GM23338 (cell line): ENCODE measurements at places on chromosomes 2 and 18.

DNA sequence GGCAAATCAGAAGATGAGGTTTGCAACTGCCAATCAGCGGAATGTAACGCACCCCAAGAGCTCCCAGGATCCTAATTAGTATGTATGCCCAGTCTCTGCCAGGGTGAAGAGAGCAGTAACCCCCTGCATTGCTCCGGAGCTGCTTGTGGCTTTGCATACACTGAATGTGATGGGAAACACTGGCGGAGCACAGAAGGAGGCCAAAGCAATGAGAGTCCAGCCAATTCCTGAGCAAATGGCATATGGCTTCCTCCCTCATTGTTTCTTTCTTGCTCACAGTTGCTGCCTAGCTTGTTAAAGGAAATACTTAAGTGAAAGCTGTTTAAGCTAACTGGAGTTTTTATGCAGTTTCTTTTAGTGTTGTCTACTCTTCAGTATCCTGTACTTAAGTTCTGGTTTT is 343.5 kb upstream of the NT5C1B start:
- DNase-seq, result no peak
- H3K4me1 ChIP-seq, result no peaks in the 10 kb centered on the region
- no peaks in the 10 kb centered on the region for H3K36me3 ChIP-seq
- H3K4me3 ChIP-seq, result no peak overlapping the region
- no peaks in the 10 kb centered on the region for H3K27me3 ChIP-seq
- H3K27ac ChIP-seq, result no peak overlapping the region

DNA sequence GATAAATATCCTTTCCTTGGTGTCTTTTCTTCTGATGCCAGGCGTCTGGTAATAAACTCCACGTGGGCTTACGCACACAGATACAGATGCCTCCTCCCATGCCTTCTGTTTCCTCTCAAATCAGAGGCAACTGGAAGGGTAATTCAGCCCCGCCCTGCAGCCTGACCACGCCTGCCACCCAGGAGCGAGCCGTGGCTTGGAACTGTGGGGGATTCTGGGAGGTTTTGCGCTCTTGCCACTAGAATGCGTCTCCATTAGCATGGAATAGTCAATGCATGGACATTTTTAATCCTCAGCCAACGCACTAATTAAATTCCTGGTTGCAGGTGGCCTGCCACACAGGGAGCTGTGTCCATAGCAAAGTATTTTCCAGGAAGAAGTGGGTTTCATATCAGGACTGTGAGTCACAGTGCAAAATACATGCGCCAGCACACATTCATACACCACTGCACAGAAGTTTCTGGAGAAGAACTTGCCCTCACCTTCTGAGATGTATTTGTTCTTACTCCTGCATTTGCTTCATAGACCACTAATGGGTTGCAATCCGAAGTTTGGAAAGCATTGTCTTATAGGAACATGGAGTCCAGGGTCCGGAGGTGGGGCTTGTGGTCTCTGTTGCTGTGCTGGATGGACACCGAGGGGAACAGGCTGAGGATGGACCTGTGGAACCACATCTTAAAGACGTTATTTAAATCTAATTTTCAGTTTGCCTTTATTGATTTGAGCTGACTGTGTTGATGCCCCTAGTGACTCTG is 151.4 kb downstream of the LDLRAD4 start:
- no peak for DNase-seq

DNA sequence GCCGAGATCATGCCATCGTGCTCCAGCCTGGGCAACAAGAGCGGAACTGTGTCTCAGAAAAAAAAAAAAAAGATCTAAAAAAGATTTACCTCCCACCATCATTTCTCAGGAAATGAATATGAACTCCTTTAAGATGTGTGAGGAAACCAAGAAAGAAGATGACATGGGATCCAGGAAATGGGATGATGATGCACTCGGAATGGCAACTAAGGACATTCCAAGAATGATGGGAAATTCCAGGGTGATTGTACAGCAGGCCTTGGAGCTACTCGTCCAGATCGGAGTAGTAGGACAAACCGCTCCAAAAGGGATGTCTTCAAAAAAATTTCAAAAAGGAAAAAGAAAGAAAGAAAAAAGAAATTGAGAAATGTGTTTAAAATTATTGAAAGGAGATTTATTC is 84.9 kb upstream of the PMAIP1 start:
- H3K36me3 ChIP-seq, result no peaks in the 10 kb centered on the region
- DNase-seq, result no peak
- H3K4me1 ChIP-seq, result no peaks in the 10 kb centered on the region
- H3K4me3 ChIP-seq, result no peak overlapping the region
- H3K27ac ChIP-seq, result no peak overlapping the region

DNA sequence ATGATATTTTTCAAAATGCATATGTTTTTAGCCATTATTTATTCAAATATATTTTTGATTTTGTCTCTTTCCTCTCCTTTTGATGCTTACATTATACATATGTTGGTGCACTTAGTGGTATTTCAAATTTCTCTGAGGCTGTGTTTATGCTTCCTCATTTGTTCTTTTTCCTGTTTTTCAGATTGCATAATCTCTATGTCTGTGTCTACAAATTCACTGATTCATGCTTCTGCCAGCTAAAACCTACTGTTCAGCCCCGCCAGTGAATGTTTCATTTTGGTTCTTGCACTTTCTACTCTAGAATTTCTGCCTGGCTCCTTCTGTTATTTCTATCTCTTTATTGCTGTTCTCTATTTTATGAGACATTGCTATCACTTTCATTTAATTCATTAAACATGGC is 951.7 kb upstream of the CNTNAP5 start:
- no peaks in the 10 kb centered on the region for H3K4me1 ChIP-seq
- no peak overlapping the region for H3K4me3 ChIP-seq
- no peaks in the 10 kb centered on the region for H3K36me3 ChIP-seq
- H3K27me3 ChIP-seq, result no peaks in the 10 kb centered on the region
- no peak overlapping the region for H3K27ac ChIP-seq

DNA sequence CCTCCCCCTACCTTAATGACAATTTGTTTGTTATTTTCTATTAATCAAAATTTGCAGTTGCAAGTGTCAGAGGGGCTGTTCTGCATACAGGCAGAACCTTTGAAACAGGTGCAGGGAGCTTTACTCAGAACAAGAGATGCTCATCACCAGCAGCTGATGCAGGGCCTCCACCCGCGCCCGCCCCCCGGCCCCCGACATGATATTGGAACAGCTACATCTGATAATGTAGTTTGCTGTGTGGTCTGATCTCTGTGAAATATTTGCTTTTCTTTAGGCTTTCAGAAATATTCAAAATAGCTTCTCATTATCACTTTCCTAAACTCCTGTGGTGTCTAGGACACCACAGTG is 130.0 kb downstream of the PRKCE start:
- no peak overlapping the region for H3K4me3 ChIP-seq
- DNase-seq, result no peak
- H3K27ac ChIP-seq, result no peak overlapping the region
- H3K36me3 ChIP-seq, result no peaks in the 10 kb centered on the region
- H3K4me1 ChIP-seq, result no peaks in the 10 kb centered on the region

GRCh38 chr18:6537475-6537874 is 122.8 kb upstream of the L3MBTL4 start:
- H3K36me3 ChIP-seq, result no peaks in the 10 kb centered on the region
- H3K27ac ChIP-seq, result no peak overlapping the region
- H3K4me3 ChIP-seq, result no peak overlapping the region
- no peaks in the 10 kb centered on the region for H3K27me3 ChIP-seq
- no peak for DNase-seq
- H3K4me1 ChIP-seq, result no peaks in the 10 kb centered on the region

GRCh38 chr2:155546721-155547555 is 785.6 kb downstream of the NR4A2 start:
- H3K4me1 ChIP-seq, result peaks cover 21% of the 10 kb centered on the region
- no peaks in the 10 kb centered on the region for H3K36me3 ChIP-seq
- no peak for DNase-seq
- no peak overlapping the region for H3K4me3 ChIP-seq

GRCh38 chr18:35941299-35941698 is 31.2 kb upstream of the RMP24 start:
- peaks cover 14% of the 10 kb centered on the region for H3K4me1 ChIP-seq
- no peak for DNase-seq
- H3K4me3 ChIP-seq, result no peak overlapping the region
- no peaks in the 10 kb centered on the region for H3K27me3 ChIP-seq

- no peaks in the 10 kb centered on the region for H3K4me1 ChIP-seq
- H3K4me3 ChIP-seq, result no peak overlapping the region
- H3K27me3 ChIP-seq, result no peaks in the 10 kb centered on the region
- H3K36me3 ChIP-seq, result no peaks in the 10 kb centered on the region
- H3K27ac ChIP-seq, result no peak overlapping the region
Measured at GRCh38 chr18:79645291-79645983, 34.2 kb upstream of the CTDP1 start.

GRCh38 chr2:34096562-34097171 is 497.6 kb upstream of the FAM98A start:
- peak; percentile 82 for DNase-seq
- H3K4me1 ChIP-seq, result no peaks in the 10 kb centered on the region

- H3K4me1 ChIP-seq, result 0 out of 2 replicates have a peak, but pooled peaks cover 5% of the 10 kb centered on the region
- no peaks in the 10 kb centered on the region for H3K36me3 ChIP-seq
- DNase-seq, result peak; percentile 39
- no peaks in the 10 kb centered on the region for H3K27me3 ChIP-seq
- H3K27ac ChIP-seq, result no peak overlapping the region
Measured at GRCh38 chr2:109472974-109473373, 140.8 kb downstream of the SEPTIN10 start.

DNA sequence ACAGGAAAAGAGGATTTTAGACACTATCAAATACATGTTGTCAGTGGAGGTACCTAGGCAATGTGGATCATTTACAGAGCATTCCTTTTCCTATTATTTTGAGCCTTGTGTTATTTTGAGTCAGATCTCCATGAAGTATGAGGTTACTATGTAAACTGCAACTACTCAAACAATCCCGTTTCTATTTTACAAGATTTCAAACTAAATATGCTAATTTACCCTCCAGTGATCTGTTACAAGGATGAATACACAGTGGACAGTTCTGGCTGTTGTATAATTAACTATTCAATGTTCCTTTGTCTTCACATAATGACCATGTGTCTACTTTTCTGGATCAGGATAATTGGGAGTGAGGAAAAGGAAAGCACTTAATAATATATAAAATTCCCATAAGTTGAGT is 4.6 kb downstream of the HOXD1 start:
- peaks cover 26% of the 10 kb centered on the region for H3K4me1 ChIP-seq
- H3K36me3 ChIP-seq, result no peaks in the 10 kb centered on the region
- no peak for DNase-seq
- H3K27me3 ChIP-seq, result peaks cover 91% of the 10 kb centered on the region

DNA sequence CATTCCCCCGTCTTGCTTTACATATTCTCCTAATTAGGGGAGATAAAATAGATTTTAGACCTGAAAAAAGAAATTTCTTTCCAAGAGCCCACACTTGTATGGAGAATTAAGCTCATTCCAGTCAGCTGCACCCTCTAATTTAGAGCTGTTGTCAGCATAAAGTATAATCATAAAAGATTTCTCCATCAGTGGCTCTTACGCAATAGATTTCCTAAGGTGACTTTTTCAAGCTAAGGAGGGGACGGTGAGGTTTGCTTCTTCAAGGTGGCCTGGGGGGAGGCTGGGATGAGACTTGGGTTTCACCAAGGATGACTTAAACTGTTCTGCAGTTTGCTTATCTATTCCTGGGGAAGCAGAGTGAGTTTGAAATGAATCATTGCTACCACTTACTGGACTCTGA is 426.2 kb downstream of the NBAS start:
- no peak overlapping the region for H3K4me3 ChIP-seq
- H3K27me3 ChIP-seq, result no peaks in the 10 kb centered on the region
- no peak overlapping the region for H3K27ac ChIP-seq
- DNase-seq, result no peak

DNA sequence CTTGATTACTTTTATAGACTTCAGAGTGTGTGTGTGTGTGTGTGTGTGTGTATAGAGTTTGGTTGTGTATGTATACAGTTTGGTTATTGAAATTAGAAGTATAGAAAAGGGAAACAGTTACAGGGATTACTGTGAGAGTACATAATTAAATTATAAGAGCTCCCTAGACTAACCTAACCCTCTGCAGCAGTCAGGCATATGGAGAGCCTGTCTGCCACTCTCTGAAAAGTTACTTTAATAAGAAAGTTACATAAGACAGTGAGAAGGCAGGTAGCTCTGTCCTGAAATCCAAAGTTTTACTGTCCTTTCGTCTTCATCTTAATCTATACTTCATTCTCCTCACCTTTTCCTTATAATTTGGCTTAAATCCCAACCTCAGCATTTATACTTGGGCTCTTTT is 71.5 kb upstream of the EPB41L5 start:
- no peaks in the 10 kb centered on the region for H3K4me1 ChIP-seq
- DNase-seq, result no peak
- no peak overlapping the region for H3K4me3 ChIP-seq
- no peak overlapping the region for H3K27ac ChIP-seq
- H3K36me3 ChIP-seq, result 0 out of 2 replicates have a peak, but pooled peaks cover 5% of the 10 kb centered on the region

- peaks cover 24% of the 10 kb centered on the region for H3K4me1 ChIP-seq
- no peaks in the 10 kb centered on the region for H3K27me3 ChIP-seq
- no peaks in the 10 kb centered on the region for H3K36me3 ChIP-seq
- DNase-seq, result peak; percentile 17
Measured at GRCh38 chr2:103817746-103818145, 1036.2 kb upstream of the POU3F3 start.

DNA sequence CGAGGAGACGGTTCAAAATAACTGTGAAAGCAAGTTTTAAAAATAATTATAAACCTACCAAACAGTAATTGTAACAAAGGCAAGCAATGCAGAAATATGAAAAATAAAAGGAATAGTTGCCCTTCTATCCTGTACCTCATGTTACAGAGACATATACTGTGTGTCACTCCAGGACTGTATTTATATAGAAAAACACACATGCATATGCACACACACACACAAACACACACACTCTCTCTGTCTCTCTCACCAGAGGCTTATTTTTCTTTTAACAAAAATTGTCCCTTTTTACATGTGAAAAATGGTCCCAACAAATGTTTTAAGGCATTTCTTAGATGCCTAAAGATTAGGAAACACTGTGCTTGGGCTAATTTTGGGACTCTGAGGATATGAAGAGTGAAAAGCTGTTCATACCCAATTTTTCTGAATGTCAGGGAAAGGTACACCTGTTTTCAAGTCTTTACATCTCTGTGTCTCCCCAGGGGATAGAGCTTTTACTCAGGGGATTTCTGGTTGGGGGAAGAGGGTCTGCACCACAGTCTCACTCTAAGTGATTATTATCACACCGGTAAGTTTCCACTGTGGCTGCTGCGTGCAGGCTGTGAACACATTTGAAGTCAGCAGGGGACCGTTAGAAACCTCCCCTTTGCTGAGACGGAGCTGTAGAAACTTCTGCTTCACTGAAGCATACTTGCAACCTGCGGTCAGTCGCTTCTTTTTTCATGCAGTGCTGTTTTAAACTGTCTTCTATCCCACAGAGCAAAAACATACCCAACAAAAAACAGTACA is 51.4 kb upstream of the SPAG16 start:
- no peak overlapping the region for H3K27ac ChIP-seq
- no peak overlapping the region for H3K4me3 ChIP-seq
- no peaks in the 10 kb centered on the region for H3K36me3 ChIP-seq
- no peaks in the 10 kb centered on the region for H3K27me3 ChIP-seq

DNA sequence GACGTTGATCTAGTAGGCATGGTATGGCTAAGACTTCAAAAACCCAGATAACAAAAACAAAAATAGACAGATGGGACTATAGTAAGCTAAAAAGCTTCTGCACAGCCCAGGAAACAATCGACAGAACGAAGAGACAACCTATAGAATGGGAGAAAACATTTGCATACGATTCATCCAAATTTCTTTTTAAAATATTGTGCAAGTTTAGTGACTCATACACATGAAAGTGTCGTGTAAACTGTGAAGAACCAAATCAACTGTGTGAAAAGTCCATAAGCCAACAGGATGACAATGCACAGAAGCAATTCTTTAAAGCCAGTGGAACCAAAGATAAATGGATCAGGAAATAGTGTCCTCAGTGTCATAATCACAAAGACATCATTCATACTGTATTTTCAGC is 671.1 kb downstream of the RNF144A start:
- DNase-seq, result no peak
- H3K4me3 ChIP-seq, result no peak overlapping the region
- no peaks in the 10 kb centered on the region for H3K27me3 ChIP-seq
- H3K4me1 ChIP-seq, result peaks cover 3% of the 10 kb centered on the region; the same call in 1 of the 2 replicates
- no peak overlapping the region for H3K27ac ChIP-seq
